ENCODE measurements at places on chromosomes 4 and X.

DNA sequence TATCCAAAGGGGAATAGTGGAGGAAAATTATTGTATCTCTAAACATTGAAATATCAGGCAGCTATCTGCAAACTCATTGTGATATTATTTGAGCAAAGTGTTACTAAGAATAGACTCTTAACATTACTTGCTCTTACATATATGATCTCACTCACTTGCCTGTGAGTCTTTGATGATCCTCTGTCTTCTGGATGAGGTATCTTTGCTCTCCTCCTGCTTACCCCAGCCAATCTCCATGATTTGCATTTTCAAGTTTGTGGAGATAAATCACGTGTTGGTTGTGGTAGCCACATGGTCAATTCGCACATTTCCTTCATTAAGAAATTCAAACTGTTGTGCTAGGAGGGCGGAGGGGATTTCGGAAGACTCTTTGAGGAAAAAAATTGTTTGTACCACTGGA is 169.9 kb upstream of the S100G start:
- no peak for DNase-seq
- no peaks in the 10 kb centered on the region for H3K36me3 ChIP-seq
- H3K4me1 ChIP-seq = peaks cover 10% of the 10 kb centered on the region

GRCh38 chr4:138959097-138959815 is 56.3 kb upstream of the NOCT start:
- no peak for DNase-seq
- no peak overlapping the region for H3K4me3 ChIP-seq
- no peak overlapping the region for H3K27ac ChIP-seq
- peaks cover 7% of the 10 kb centered on the region for H3K4me1 ChIP-seq
- peaks cover 2% of the 10 kb centered on the region for H3K27me3 ChIP-seq
- no peaks in the 10 kb centered on the region for H3K36me3 ChIP-seq

DNA sequence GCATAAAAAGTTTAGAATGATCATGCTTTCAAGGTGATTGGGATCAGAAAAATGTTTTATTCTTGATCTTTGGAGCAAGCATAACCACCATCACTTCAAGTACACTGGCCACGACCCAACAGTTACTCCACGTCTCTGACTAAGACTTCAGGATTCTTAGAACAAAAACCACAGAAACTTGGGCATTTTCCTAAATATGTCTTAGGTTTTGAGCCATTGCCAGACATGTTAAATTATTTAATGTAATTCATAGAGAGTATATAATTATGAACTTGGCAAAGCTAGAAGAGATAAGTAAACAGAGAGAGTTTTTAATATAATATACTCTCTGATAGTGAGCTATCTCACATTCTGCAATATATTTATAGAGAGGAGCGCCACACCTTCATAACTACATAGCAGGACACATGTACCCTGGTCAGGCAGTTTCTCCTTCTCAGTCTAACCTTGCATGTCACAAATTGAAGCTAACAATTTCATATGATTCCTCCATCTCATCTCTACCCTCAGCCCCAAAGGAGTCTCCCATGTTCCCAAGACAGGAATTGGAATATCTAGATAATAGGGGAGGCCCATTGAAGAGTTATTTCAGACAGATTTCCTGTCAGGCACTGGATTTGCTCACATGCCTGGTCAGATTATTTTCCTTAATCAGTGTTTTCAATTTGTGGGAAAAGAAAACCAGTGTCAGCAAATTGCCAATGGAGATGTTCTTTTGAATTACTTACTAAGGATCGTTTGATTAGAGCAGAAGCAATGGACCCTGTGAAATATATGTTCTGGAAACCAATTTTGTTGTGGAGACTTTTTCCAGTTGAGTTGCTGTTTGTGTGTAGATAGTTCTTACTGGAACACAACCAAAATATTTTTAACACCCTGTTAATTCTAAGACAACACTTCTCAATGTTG is 61.7 kb upstream of the GUCY1A1 start:
- H3K36me3 ChIP-seq = no peaks in the 10 kb centered on the region
- no peak for DNase-seq
- H3K27me3 ChIP-seq = peaks cover 8% of the 10 kb centered on the region
- no peak overlapping the region for H3K4me3 ChIP-seq

DNA sequence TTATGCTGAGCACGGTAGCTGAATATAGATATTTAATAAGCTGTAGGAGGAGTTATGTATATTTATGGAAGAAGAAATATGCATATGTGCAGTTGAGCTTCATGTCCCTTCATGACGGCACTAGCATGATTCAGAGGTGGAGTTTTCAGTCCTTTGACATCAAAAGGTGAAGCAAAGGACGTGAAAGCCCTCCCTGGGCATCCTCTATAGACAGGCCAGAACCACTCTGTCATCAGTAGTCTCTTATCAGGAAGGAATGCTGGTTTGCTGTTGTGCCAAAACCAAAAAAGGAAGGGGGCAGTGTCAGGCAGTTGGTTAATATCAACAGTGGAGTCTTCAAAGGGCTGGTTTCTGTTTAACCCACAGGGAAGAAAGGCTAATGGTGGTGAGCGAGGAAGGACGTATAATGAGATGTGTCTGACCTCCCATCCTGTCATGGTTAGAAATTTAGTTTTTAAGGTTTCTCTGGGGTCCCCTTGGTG is 23.5 kb upstream of the IL2 start:
- no peak for DNase-seq
- H3K27ac ChIP-seq = no peak overlapping the region
- H3K4me1 ChIP-seq = peaks cover 6% of the 10 kb centered on the region
- H3K4me3 ChIP-seq = no peak overlapping the region
- H3K36me3 ChIP-seq = no peaks in the 10 kb centered on the region
- H3K27me3 ChIP-seq = peaks cover 6% of the 10 kb centered on the region

- H3K36me3 ChIP-seq = no peaks in the 10 kb centered on the region
- DNase-seq = no peak
- no peak overlapping the region for H3K27ac ChIP-seq
- H3K27me3 ChIP-seq = peaks cover 5% of the 10 kb centered on the region
- no peak overlapping the region for H3K4me3 ChIP-seq
- H3K4me1 ChIP-seq = no peaks in the 10 kb centered on the region
Measured at GRCh38 chrX:54246866-54247265, 63.8 kb upstream of the FAM120C start.

GRCh38 chr4:137519406-137519805 is 12.9 kb downstream of the PCDH18 start:
- no peak overlapping the region for H3K4me3 ChIP-seq
- no peak for DNase-seq
- no peaks in the 10 kb centered on the region for H3K27me3 ChIP-seq
- H3K4me1 ChIP-seq = no peaks in the 10 kb centered on the region

Measured in activated naive CD8-positive, alpha-beta T cell treated with anti-CD3 and anti-CD28 coated beads, Interleukin-2, amount 10 ng/mL, durations not matched to agents 7 days and 5 days (primary cell).